Hematopoietic multipotent progenitor cell treated with erythropoietin and hydrocortisone succinate and interleukin-3 and kit ligand, for 4 days (in vitro differentiated cells): ENCODE measurements at places on chromosomes 1 and 21.

DNA sequence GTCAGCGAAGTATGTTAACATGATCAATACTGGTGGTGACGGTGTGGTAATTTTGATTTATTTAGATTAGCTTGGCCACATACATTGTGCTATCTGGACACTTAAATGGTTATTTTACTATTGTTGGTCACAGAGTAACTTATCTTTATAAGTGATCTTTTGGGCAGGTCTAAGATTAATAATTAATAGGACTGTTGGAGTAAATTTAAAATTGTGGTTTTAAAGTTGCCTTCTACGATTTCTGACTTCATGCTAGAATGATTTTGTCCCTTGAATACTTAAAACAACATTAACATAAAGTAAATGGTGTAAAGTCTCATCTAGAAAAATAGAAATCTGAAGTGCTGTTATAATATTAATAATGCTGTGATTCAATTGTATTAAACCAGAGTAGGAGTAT lies 14.7 kb downstream of the SRRM1 start:
- DNase-seq = no peak

GRCh38 chr1:221118176-221118937 lies 239.1 kb downstream of the HLX start:
- DNase-seq = no peak

- DNase-seq = no peak
Measured at GRCh38 chr1:64497088-64497883, 27.4 kb downstream of the CACHD1 start.

DNA sequence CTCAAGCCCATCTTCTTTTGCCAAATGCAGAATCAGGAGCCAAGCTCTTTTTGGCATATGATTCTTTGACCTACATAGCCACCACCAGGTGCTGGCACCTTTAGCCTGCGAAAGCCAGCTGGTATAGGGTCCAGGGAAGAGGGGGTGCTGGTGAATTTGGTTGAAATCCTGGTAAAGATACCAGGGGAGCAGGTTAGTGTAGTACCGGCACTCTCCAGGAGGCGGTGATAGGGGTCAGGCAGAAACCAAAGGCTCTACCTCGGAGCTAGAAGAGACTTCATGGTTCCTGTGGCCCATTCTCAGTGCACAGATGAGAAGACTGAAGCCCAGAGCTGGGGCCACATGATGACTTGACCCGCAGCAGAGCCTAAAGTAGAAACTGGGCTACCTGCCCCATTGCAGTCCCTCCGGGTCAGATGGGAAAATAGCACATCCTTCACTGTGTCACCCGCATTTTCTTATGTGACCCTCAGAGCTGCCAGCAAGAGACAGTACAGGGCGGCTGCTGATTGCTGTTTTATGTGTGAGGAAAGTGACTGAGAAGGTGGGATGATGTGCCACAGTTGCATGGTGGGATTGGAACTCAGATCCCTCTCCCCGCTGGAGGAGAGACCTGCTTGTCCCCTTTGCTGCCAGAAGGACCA lies 36.0 kb upstream of the IL19 start:
- DNase-seq = peak; percentile 80

GRCh38 chr1:20486457-20487235 lies 636 bp upstream of the CAMK2N1 start:
- no peak for DNase-seq

DNA sequence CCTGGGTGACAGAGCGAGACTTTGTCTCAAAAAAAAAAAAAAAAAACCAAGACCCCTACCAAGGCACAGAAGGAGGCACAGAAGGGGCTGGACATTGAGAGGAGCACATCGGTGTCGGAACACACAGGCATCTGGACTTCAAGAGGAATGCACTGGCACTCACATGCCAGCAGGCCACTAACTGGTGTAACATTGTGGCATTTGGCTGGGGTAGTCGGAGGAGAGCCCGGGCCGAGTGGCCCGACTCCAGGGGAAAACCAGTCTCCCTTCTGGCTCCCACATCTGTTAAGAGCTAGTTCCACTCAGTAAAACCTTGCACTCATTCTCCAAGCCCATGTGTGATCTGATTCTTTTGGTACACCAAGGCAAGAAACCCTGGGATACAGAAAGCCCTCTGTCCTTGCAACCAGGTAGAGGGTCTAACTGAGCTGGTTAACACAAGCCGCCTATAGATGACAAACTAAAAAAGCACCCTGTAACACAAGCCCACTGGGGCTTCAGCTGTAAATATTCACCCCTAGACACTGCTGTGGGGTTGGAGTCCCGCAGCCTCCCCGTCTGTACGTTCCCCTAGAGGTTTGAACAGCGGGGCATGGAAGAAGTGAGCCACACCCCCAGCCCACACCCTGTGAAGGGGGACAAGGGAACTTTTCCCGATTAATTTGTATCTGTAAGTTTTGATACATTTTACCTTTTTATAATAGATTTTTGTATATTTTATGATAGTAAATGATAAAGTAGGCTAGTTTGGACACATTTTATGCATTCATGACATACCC lies 17.2 kb upstream of the AKIRIN1 start:
- no peak for DNase-seq

- DNase-seq = peak; percentile 70
Measured at GRCh38 chr1:160708118-160708517, 3.5 kb downstream of the CD48 start.

- DNase-seq = no peak
Measured at GRCh38 chr1:174110053-174110452, 49.3 kb upstream of the RABGAP1L start.

DNA sequence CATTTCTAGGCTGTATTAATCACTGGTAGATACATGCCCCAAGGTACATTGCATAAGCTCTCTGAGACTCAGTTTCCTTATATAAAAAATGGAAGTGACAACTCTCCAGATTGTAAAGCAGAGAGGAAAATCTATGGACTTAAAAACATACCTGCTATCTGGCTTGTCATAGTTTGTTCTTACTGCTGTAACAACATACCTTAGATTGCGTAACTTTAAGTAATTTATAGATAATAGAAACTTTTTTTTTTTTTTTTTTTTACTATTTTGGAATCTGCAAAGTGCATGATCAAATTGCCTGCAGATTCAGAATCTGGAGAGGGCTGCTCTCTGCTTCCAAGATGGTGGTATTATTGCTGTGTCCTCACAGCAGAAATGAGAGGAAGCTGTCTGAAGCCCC lies 827.7 kb upstream of the BRINP3 start:
- DNase-seq = no peak

DNA sequence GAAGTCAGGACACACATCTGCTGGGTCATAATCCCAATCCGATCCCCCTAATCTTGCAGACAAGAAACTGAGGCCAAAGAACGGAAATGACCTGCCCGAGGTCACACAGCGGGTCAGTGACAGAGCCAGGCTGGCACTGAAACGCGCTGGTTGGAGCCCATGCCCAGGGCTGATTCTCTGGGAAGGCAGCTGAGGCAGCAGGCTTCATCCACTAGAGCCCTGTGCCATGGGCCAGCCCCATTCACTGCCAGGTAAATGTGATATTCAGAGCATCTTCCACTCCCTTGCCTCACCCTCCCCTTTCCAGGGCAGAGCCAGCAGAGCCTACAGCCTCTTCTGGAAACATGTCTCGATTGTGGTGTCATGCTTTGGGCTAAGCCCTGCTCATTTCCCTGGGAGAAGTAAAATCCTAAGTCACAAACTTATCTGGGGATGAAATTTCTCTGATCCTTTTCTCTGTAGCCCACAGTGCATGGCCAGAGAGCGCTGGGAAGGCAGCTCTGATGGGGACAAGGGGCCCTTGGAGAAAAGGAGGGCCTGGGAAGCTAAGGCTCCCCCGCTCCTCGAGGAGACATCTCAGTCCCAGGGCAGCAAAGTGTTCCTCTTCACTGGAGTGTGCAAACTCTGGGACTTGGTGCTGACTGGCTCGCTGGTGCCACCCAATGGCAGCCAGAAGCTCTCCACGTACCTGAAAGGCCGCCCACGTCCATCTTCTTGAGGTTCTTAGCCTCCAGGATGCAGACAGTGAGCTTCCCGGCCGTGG lies 110.4 kb downstream of the SYT2 start:
- peak; percentile 73 for DNase-seq

DNA sequence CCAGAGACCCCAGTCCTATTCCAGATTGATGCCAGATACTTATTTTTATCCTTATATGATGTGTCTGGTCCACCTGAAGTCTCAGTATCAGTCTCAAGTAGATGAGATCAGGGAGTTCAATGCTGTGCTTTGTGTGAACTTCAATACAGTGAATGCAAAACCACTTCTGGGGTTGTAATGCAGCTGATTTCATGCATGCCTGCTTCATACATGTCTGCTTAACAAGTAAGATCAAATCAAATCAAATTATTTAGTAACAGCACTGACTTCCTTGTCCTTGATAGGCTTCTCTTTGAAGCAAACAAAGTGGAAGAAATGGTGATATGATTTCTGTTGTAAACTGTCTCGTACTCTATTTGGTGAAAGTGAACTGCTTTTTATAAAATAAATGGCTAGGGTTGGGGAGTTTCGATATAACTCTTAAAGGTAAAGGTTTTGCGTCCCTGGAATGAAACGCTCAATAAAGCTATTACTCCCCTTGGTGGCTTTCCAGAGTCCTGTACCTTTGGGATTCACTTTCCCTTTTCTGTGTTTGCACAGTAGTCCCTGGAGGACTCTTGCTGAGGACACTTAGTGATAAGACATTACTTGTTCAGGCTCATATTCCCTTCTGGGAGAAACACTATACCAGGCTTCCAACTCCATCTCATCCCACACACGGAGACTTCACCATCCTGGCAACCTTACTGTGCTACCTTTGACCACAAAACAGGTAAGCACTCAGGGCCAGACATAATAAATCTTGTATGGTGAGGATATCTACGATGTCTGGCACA lies 59.3 kb downstream of the FH start:
- DNase-seq = no peak

- no peak for DNase-seq
Measured at GRCh38 chr1:116765962-116766361, 11.7 kb downstream of the CD2 start.

DNA sequence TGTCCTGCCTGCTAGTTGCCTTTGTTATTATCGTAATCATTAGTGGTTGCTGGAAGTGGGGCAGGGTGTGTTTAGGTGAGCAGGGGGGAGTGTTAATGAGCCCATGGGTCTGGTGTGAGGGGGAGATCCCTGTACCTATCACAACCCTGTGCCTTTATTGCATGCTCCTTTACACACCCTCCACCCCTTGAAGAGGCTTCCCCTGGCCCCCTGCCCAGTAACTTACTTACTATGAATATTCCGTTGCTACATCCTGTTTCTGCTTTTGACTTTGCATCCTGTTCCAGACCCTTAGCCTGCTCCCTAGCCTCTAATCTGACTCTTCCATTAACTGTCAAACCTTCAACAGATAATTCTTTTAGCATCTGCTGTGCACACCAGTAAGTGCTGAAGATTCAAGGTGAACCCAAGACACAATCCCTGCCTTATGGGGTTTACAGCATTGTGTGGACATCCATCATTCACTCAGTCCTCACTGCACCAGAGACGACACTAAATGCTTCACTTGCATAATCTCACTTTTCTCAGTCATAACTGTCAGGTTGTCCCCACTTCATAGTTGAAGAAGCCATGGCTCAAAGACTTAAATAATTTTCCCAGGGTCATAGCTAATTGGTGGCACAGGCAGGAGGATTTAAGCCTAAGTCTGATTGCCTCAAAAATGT lies 47.9 kb downstream of the CDC7 start:
- DNase-seq = no peak

- DNase-seq = no peak
Measured at GRCh38 chr1:99445486-99445885, 181.2 kb downstream of the PLPPR4 start.

GRCh38 chr1:8858888-8859706 lies 19.4 kb downstream of the ENO1 start:
- peak; percentile 88 for DNase-seq

- DNase-seq = peak; percentile 49
Measured at GRCh38 chr1:9397997-9398526, 105.4 kb downstream of the SPSB1 start.

DNA sequence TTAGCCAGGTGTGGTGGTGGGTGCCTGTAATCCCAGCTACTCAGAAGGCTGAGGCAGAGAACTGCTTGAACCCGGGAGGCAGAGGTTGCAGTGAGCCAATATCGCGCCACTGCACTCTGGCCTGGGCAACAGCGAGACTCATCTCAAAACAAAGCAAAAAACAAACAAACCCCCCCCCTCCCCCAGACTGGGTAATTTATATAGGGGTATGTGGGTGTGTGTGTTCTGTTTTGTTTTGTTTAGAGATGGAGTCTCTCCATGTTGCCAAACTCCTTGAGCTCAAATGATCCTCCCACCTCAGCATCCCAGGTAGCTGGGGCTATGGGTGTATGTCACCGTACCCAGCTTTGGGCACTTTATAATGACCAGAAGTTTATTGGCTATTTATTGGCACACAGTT lies 73.6 kb downstream of the SLC27A3 start:
- no peak for DNase-seq

DNA sequence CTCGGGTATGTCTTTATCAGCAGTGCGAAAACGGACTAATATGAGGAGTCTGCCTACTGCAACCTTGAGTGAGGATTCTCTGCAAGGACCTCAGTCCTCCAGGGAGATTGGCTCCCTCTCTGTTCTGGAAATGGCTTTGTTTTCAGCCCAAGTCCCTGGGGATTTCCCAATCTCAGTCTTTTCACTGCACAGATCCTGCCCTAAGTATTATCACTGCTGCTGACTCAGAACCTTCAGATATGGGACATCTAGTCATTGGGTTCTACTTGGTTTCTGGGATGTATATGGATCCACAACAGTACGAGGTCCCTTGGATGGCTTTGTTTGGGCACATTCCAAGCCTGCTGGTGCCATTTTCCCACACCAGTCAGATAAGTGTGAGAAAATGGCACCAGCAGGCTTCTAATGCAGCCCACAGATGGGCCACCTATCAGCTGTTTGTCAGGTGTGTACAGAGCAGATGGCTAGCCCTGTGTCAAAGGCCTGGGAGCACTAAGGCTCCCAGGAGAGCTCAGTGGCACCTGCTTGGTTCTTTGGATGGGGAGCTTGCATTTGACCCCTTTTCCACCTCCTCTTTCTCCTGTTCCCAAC lies 27.4 kb downstream of the ELF3 start:
- no peak for DNase-seq

DNA sequence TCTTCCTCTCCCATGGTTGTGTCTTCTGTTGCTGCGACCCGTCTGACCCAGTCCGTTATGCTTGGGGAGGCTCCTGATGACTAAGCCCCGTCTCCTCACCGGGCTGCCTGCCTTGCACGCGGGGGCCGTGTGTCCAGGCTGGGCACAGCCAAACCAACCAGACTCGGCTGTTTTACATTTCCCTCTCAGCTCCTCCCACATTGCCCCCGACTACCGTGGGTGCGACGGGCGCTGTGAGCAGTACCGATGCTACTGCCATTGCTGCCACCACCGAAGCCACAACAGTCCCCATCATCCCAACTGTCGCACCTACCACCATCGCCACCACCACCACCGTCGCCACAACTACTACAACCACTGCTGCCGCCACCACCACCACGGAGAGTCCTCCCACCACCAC lies 46.0 kb upstream of the CNTN2 start:
- no peak for DNase-seq

DNA sequence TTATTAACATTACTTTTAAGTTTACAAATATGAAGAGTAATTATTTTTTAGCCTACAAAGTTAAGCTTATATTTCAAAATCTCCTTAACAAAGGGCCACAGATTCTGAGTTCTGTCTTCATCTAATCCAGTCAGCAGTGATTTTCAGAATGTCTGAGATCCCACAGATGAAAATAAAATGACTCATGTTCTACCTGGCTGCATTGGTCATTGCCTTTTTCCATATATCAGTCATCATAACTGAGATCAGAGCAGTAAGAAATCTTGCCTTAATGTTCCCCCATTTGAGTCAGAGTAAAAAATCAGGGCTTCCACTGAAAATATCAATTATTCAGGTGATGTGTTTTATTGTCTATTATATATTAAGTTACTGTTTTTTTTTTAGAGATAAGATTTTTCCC lies 416.1 kb downstream of the MRPL39 start:
- no peak for DNase-seq

- no peak for DNase-seq
Measured at GRCh38 chr1:48526008-48526710, 54.2 kb upstream of the SPATA6 start.
